ENCODE measurements at places on chromosomes 2 and 18.
A peak's percentile ranks its signal among the peaks of the same experiment; 100 is the strongest.

DNA sequence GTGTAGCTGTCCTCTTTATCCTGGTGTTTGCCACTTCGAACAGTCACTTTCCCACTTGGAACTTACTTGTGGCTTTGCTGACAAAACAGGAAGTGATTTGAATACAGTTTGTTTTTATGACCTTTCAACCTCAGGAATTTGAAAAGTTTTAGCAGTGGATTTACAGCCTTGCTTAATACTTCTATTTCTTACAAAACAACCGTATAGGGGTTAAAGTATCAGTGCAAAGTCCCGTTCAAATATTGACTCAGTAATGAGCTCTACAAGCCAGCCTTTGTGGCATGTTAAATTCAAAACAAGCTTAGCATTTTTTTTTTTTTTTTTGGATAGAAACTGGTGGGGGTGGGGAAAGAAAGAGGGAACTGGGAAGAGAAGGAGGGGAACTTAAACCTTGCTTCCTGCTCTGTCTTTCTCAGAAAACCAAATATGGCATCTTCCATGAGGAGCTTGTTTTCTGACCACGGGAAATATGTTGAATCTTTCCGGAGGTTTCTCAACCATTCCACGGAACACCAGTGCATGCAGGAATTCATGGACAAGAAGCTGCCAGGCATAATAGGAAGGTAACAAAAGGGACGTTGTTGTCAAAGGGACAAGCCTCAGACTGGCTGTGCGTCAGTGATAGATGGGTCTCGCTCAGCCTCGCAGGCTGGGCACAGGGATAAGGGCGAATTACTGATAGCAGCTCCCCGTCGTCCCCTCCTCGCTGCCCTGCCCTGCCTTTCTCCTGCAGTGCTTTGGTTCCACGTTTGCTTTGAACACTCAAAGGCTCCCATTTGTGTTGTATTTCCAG is at the start of gene HNMT:
Gene HNMT, plus strand, starts transcription at position 408 of the 793 bp plus-strand sequence. Its CDS starts 19 bp downstream, at position 427.
- peak; percentile 70 for DNase-seq

- peak; percentile 65 for DNase-seq
These were observed at the start of gene FAM237A for GRCh38 chr2:206642075-206643025. Gene FAM237A, plus strand, starts transcription at chr2:206642487. Its CDS starts 1,750 bp downstream, at chr2:206644237.

DNA sequence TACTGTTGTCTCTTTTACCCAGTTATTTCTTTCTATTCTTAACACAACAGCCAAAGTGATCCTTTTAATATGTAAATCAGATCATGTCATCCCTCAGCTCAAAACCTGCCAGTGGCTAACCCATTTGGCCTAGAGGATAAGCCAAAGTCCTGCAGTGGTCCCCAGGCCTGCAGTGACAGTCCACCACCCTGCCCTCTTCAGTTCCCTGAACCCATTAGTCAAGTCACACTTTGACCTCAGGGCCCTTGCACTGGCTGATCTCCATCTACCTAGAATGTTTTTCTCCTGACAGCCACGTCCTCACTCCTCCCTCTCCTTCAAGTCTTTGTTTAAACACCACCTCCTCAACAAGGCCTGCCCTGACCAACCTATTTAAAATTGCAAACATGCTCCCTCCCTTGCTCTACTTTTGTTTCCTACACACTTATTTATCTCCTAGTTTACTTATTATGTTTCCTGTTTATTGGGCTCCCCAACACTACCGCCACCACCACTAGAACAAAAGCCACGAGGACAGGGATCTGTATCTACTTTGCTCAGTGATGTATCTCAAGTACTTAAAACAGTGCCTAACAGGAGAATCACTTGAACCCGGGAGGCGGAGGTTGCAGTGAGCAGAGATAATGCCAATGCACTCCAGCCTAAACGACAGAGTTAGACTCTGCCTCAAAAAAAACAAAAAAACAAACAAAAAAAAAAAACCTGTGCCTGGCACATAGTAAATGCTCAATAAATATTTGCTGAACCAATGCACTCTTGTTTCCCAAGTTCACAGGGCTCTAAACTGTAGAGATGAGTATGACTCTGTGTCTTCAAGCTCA is 9.3 kb downstream of the MREG start:
- no peak for DNase-seq

- no peak for DNase-seq
These were observed 611.3 kb upstream of the SYT4 start for GRCh38 chr18:43888598-43888997.

- DNase-seq = no peak
These were observed 583.4 kb upstream of the LRRTM1 start for GRCh38 chr2:80887841-80888378.

DNA sequence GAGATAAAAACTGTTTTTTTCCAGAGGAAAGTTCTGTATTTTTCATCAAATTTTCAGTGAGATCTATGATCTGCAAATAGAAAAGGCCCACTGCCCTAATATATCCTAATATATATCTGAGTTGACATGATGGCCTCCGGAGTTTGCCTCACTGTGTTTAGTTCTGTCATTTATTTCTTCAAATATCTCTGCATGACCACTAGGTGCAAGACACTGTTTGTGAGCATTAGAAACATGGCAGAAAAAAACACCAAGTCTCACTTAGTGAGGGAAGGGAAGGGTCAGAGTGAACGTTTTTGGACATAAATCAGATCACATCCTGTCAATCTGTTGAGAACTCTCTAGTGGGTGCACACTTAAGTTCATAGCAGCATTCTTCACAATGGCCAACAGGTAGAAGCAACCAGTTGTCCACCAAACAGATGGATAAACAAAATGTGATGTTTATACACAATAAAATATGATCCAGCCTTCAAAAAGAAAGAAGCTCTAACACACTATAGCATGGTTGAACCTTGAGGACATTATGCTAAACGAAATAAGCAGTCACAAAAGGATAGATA is 53.4 kb downstream of the SPIRE1 start:
- DNase-seq = no peak

DNA sequence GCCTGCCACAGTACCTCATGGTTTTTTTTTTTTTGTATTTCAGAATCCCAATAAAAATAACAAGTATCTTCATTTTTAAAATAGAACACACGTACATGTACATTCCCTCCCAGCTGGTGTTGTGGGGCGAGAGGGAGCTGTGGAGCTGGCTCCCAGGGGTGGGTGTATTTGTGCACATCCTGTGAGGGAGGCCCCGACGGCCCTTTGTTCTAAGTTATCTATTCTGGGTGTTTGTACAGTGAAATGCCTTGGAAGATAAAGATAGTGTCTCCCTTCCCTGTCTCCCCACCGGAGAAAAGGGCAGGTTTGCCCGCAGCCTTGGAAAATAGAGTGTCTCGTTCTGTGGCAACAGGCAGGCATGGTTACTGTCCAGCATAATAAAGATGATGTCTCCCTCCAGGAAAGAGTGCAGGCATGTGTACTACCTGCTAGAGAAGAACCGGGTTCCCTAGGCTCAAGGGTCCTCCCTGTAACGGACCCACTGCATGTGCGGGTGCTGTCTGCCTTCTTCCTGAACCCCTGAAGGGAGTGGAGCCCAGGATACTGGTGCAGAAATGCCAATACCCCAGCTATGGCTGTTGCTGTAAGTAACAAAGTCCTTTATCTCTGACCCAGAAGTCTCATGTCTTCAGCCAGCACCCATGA is 12.1 kb upstream of the ALLC start:
- no peak for DNase-seq

DNA sequence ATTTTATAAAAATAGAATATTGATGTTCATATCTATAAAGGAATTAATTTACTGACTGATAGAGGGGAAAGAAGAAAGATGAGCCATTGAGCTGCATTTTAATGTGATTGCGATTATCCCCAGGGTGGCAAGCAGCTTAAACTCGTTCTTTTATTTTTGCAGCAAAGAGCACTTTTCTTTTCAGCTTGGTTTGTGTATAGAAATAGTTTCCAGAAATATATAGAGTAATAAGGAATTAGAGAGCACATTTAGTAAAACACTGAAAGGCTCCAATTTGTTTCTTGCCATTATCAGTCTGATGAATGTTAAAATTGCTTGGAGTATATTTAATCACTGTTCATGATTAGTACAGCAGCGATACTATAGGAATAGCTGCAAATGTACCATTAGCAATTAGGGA is 119.5 kb downstream of the MYO3B start:
- no peak for DNase-seq

DNA sequence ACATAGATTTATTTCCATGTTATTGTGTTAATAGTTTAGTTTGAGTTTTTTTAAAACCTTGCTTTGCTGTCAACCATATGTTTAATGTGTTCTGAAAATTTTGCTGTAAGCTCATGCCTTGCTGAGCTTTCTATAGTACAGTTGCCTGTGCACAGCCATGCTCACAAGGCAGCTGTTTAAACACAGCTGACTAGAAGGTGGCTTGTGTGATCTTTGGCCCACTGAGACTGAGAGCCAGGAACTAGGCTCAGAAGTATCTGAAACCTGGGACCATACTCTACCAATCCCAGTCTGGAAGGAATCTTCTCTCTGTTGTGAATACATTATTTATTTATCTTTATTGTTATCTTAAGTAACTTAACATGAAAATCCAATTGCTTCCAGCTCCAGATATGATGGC is 350.5 kb downstream of the KIAA1328 start:
- DNase-seq = no peak

- peak; percentile 72 for DNase-seq
These were observed 2.7 kb upstream of the PID1 start for GRCh38 chr2:229273723-229274338.

DNA sequence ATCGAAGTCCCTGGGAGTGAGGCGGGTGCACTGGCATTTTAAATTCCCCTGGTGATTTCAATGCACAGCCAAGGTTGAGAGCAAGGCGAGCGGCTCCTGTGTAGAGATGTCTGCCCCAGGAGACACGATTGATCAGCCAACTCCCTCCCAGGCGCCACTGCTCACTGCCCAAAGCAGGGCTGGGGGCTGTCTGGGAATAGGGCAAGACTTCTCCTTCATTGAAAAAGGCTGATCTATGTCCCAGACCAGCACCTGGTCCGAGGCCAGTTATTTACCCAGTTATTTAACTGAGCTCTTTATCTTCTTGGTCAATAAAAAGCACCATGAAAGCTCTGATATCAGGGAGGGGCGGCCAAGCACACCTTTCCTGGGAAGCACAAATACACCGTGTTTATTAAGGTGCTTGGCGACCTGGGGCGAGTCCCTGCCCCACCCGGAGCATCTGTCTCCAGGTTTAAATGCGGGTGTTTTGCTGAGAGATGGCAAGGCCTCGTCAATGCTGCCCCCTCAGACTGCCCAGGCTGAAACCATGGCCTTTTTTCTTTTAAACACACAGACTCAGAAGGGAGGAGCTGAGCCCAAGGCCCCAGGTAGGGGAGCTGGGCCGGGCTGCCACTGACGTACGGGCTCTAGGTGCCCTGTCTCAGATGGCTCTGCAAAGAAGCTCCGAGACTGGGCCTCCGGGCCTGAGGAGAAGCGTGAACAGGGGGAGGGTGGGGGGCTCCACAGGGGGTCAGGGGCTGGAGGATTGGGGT is 73.9 kb upstream of the HPCAL1 start:
- no peak for DNase-seq

- no peak for DNase-seq
These were observed 43.8 kb downstream of the FLACC1 start for GRCh38 chr2:201313362-201313761.

GRCh38 chr2:169683054-169683424 is 11.2 kb downstream of the CFAP210 start:
- DNase-seq = no peak

DNA sequence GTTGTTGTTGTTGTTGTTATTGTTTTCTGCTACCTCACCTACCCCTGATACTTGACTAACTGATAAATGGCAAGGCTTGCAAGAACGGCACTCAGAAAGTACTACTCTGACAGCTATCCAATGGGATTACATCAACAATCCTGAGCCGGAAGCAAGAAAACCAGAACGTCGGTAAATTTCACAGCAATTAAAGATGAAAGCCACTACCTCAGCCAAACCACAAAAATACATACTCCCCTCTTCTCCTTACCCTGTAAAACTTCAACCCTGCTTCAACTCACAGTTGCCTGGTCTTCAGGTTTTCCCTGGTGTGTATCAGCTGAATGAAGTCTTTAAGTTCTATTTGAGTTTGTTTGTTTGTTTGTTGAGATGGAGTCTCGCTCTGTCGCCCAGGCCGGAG is 293.7 kb upstream of the RND3 start:
- DNase-seq = no peak

- peak; percentile 50 for DNase-seq
These were observed 17.1 kb upstream of the ANKRD62 start for GRCh38 chr18:12076424-12077140.

DNA sequence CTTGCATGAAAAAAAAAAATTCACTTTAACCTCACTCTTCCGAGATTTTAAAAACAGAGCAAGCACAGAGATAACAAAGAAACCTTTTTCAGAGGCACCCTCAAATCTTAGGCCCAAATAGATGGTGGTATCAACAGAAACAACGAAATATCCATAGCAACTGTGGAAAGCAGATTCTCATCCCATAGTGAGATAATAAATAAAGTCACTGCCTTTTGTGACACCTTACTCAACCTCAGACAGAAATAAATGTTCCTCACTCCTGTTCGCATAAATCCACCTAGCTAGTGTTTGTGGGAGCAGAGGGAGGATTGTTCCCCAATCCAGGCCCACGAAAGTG is 60.9 kb upstream of the RTN4 start:
- DNase-seq = no peak

DNA sequence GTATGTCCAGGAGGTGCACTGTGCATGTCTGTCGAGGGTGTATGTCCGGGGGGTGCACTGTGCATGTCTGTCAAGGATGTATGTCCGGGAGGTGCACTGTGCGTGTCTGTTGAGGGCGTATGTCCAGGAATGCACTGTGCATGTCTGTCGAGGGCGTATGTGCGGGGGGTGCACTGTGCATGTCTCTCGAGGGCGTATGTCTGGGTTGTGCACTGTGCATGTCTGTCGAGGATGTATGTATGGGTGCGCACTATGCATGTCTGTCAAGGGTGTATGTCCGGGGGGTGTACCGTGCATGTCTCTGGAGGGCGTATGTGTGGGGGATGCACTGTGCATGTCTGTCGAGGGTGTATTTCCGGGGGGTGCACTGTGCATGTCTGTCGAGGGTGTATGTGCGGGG is 249.3 kb upstream of the MYT1L start:
- DNase-seq = no peak

DNA sequence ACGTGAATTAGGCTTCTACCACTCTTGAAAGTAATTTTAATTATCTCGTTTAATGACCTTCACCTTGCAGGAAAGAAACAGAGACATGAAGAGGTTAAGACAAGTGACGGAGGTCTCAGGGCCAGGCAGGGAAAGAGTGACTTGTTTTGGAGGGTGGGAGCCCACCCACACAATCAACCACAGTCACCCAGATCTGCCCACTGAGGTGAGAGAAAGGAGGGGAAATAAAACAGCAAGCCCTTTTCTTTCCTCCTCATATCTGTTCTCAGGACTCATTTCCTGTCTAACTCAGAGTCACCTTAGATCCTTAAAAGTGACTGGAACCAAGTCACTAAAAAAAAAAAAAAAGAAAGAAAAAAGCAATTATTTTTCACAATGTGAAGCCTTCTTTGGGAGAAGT is 26.8 kb downstream of the ATP8B1 start:
- no peak for DNase-seq

DNA sequence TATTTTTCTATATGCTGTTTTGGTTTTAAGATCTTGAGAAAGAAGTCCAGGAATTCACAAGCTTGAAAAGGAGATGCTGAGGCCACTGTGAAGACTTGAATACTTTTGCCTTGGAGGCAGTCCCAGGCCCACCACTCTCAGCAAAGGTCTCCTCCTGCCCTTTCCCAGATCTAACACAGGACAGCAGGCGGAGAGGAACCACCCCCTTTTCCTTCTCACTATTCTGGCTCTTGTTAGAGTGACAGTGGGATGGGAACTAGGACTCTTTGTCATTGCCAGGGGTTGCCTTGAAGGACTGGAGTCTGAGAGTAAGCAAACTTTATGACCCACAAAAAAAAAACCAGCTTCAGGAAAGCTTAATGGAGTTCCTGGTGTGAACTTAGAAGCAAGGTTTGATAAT is 54.7 kb downstream of the E2F6 start:
- DNase-seq = no peak

GRCh38 chr18:48825101-48825745 is 125.5 kb downstream of the SMAD7 start:
- DNase-seq = peak; percentile 50

Data from fibroblast of skin of back (primary cell).